Upper lobe of right lung (tissue), 1 donor: ENCODE measurements at places on chromosomes 11 and 22. TPM values are rescaled to one million over a fixed set of nuclear protein-coding genes. Genes with fewer than 3 reads are reported as not detected.

GRCh38 chr22:38753948-38754750 lies 1.6 kb downstream of the SUN2 start:
- no peak for DNase-seq

GRCh38 chr11:2222451-2222850 lies 47.9 kb downstream of the ASCL2 start:
- DNase-seq: no peak

- no peak for DNase-seq
These were observed 11.6 kb downstream of the PICK1 start for GRCh38 chr22:38068641-38069371.

- DNase-seq: no peak
These were observed 23.5 kb downstream of the LARGE1 start for GRCh38 chr22:33896575-33897447.

PHETA2 gene
- 15.4 TPM for total RNA-seq

NXPE2 gene
- total RNA-seq: not detected

FOLH1 gene
- total RNA-seq: 5.1 TPM
